ENCODE measurements at places on chromosomes 7 and 10. TPM values are rescaled to one million over a fixed set of nuclear protein-coding genes. Genes with fewer than 3 reads are reported as not detected.

ERVW-1 gene
- total RNA-seq, result not detected

CALN1 gene
- 0.84 TPM for total RNA-seq

FAM25A gene
- not detected for total RNA-seq

TFPI2 gene
- total RNA-seq, result 9.1 TPM

PRF1 gene
- total RNA-seq, result 2.8 TPM

AOAH gene
- total RNA-seq, result 7.2 TPM

ATAD1 gene
- 12.6 TPM for total RNA-seq

IFIT1B gene
- not detected for total RNA-seq

RHEB gene
- 29.5 TPM for total RNA-seq

BMPER gene
- total RNA-seq, result 8.5 TPM

INMT gene
- 0.84 TPM for total RNA-seq

FGL2 gene
- total RNA-seq, result 21.7 TPM

RTKN2 gene
- total RNA-seq, result 0.93 TPM

TMEM236 gene
- 0.28 TPM for total RNA-seq

PTPRN2 gene
- 0.75 TPM for total RNA-seq

SPDYE16 gene
- 0.28 TPM for total RNA-seq

VAX1 gene
- not detected for total RNA-seq

CAMK2B gene
- total RNA-seq, result not detected

ASIC3 gene
- 0.05 TPM for total RNA-seq

GSAP gene
- total RNA-seq, result 24.2 TPM
